Hippocampal formation (tissue), 2 donors: ENCODE measurements at places on chromosomes 3 and 15.

GRCh38 chr15:27119695-27120266 lies 148.8 kb downstream of the GABRG3 start:
- DNase-seq = no peak

- no peak for DNase-seq
Measured at GRCh38 chr3:37132334-37132733, 42.0 kb downstream of the LRRFIP2 start.

DNA sequence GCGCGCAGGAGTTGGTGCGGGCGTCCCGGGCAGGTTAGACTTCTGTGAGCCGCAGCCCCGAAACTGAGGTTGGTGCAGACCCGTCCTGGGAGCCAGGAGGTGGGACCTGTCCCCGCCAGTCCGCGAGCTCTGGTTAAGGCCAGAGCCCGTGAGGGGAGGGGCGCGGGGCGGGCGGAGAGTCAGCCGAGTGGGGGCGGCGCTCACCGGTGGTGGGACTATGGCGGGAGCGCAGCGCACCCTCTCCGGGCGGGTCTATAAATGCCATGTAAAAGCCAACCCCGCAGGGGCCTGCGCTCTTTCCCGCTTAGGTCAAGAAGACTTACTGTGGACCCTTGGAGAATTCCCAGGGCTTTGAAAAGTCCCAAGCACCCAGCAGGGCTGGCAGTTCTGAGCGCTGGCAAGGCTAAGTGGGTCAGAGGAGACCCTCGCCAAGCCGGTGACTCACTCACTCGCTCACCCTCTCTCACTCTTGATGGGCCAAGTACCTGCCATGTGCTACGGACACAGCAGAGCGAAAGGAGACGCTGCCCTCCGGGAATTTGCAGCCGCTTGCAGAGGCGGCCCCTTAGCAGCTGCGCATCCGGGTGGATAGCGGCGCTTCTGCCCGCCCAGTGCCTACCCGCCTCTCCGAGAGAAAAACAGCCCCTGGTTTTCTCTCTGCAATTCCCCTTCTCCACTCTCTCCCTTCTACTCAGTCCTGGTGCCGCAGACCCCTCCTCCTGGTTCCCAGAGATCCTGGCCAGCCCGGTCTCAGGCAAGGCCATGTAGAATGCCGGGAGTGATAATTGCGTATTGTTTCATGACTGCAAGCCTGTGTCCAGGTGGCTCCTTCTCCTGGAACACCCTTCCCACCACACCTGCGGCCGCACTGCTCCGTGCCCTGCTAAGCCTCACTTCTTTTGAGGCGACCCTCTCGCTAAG lies at the start of gene ALDH1L1:
Gene ALDH1L1, minus strand, starts transcription at position 110 of the 921 bp plus-strand sequence. CDS start 19,607 bp downstream, outside the sequence.
- DNase-seq = peak; percentile 65

- DNase-seq = no peak
Measured at GRCh38 chr3:136346486-136346885, 96.3 kb downstream of the PCCB start.

GRCh38 chr3:57128826-57129667 lies 36.1 kb downstream of the IL17RD start:
- DNase-seq = no peak

GRCh38 chr3:134956844-134957243 lies 161.8 kb downstream of the EPHB1 start:
- no peak for DNase-seq

DNA sequence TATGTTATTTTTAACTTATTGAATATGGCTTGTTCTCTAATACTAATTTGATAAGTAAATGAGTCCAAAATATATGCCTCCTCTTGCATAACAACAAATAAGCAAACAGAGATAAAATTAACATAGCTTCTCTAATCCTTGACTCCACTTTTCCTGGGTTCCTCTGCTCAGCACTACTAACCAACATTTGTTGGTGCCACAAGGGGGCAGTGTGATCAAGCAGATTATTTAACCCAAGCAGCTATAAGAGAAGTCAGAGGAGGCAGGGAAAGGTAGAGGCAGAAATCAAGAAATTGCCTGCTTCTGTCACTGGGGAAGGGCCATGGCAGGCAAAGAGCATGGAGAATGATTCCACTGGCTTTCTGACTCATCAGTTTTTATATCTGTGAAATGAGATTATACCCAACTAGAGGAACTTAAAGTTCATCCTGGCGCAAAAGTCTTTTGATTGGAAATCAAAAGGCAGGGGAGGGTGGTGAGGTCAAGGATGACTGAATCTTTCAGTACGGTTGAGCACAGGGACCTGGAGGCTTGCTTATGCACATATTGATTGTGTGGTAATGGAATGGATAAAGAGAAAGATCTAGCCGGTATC lies 152.2 kb downstream of the IGSF11 start:
- peak; percentile 65 for DNase-seq

- no peak for DNase-seq
Measured at GRCh38 chr3:71537211-71537611, 46.3 kb downstream of the FOXP1 start.

- no peak for DNase-seq
Measured at GRCh38 chr3:127970966-127971592, 56.0 kb downstream of the KBTBD12 start.

GRCh38 chr15:36438499-36438898 lies 140.9 kb upstream of the CDIN1 start:
- DNase-seq = no peak

- DNase-seq = no peak
Measured at GRCh38 chr15:65311760-65312159, 7.3 kb downstream of the RNU5B-1 start.

DNA sequence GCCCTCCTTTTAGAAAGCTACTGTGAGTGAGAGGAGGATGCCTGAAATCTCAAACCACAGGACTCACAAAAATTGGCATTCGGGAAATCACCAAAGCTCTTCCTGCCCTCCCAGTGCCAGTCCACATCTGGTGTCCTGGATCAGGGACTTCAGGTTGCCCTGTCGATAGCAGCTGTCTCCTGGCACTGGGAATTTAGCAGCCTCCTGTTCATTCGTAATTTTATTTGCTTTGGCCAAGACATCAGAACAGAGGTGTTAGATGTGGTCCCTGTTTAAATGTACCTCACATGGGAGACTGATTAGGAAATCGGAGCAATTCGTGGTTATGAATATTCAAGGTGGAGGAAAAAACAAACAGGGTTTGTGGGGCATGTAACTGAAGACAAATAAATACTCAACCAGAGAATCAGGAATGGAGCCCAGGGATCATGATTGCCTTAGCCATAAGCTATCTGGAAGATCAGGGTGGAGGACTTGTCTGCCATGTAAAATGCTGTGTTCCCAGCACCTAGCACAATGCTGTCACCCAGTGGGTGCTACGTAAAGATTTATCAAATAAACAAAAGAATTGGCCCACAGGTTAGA lies 265.2 kb upstream of the PROK2 start:
- DNase-seq = no peak

DNA sequence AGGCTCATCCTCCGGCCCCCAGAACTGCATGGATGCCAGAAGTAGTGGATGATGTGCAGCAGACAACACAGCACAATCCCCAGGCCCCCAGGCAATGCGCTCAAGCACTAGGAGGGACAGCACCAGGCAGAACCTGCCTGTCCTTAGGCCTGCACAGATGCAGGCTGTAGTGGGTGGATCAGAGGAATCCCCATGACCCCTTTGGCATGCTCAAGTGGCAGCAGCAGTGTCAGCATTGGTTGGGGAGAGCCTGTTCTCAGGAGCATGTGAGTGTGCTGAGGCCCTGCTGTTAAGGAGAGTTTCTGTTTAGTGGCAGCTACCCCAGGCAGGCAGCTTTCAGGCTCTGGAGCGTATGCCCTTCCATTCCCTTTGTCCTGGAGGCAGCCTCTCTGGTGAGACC lies 25.1 kb upstream of the CD200R1L start:
- no peak for DNase-seq

GRCh38 chr3:125137358-125138033 lies 75.1 kb downstream of the SLC12A8 start:
- DNase-seq = no peak

DNA sequence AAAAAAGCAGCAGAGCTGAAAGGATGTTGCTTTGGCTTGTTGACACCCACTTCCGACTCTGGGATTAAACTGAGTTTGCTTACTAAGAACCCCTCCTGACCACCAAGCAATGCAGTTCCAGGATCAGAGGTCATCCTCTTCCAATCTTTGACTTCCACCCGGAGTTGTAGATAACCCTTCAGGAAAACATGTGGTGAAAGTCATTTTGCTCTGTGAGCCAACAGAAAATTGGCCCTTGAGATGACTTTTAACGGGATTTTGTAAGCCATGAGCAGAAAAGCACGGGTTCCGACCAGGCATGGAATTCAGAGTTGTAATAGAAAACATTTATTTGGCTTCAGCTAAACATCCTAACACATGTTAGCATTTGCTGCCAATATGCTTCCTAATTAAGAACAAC lies 171.6 kb upstream of the NR2F2 start:
- DNase-seq = no peak

DNA sequence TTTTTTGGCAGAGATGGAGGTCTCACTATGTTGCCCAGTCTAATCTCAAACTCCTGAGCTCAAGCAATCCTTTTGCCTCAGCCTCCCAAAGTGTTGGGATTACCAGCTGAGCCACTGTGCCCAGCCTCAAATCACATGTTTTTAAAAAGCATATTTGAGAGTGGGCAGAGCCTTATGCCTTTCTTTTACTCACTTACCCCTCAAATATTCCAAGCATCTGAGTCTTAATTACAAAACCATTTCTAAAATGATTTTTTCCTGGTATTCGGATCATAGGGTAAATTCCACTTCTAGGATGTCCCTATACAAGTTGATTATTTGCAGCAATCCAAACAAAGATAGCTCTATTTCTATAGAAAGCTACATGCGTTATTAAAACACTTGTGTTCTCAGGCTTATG lies 106.1 kb downstream of the RFTN1 start:
- no peak for DNase-seq

DNA sequence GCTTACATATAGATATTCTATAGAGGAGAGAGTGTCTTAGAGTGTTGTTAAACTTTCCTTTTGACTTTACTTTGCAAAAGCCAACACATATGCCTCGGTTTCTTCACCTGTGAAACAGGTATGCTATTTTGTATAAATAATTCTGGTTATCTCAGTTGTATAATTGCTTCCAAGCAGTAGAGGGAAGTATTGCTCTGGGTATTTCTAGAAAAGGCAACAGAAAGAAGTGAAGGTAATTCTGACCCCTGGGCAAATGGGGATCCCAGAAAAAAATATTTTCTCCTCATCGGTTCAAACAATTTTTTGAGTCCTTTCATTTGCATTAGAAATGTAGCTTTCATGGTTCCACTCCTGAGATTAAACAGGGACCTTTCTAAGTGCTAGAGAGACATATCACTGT lies 216.5 kb upstream of the SEMA6D start:
- no peak for DNase-seq

GRCh38 chr3:31469385-31469784 lies 63.3 kb upstream of the STT3B start:
- DNase-seq = no peak

DNA sequence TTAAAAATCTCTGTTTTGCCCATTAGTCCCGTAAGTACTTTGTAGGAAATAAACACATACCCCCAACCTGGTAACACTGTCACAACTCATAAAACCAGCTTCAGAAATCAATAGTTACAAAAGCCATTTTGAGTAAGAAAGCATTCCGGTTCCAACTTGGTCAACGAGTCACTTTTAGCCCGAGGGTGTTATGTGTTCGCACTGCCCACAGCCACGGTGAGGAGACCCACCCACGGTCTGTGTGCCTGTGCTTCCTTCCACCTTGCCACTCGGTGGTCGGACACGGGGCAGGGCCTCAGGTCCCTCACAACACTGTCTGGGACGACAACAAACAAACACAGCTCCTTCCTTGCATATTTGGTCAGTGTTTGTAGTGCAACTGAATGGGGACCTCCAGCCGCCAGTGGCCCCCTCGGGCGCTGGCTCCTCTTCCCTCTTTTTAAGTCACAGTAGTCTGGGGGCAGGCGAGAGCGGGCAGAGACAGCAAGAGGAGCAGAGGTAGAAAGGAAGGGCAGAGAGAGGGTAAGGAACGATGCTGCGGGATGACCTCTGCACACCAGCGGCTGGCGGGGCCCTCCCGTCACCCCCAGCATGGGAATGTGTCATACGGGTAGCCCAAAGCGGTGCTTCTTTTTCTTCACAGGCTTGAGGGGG lies 5.2 kb upstream of the MUSTN1 start:
- DNase-seq = no peak

GRCh38 chr3:129176051-129176450 lies 7.6 kb downstream of the CNBP start:
- DNase-seq = no peak

DNA sequence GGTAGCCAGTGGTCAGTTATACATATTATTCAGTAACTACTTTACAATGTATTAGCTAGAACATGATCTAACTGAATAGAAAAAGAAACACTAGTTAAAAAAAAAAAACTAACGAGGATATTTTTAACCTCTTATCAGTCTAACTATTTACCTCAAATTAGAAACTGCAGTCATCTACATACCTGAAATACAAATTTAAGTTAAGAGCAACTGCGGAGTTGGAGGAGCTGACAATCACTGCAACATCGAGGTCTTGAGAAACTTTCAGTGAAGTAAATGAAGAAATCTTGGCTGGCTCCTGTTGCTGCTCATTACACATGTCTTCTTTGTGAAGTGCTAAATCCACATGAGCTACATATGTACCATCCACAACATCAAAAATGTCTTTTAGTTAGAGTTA lies 6.5 kb downstream of the SPG11 start:
- DNase-seq = no peak

DNA sequence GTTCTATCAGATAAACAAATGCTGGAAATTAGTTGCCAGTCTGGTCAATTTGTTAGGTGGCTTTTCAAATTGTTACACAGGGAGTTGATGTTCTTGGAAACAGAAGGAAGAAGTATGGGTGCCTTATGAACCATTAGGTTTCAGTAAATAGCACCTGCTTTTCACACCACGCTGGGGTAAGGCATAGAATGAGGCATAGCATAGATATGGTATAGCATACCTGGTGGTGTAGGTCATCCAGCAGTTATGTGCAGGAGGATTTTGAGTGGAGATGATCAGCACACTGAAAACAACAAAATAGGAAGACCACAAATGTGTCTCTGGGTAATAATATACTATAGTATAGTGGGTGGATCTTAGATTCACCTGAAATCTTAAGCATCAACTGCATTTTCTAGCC lies 121.4 kb downstream of the GMPS start:
- DNase-seq = no peak
